ENCODE measurements at places on chromosomes 16 and 17.

DNA sequence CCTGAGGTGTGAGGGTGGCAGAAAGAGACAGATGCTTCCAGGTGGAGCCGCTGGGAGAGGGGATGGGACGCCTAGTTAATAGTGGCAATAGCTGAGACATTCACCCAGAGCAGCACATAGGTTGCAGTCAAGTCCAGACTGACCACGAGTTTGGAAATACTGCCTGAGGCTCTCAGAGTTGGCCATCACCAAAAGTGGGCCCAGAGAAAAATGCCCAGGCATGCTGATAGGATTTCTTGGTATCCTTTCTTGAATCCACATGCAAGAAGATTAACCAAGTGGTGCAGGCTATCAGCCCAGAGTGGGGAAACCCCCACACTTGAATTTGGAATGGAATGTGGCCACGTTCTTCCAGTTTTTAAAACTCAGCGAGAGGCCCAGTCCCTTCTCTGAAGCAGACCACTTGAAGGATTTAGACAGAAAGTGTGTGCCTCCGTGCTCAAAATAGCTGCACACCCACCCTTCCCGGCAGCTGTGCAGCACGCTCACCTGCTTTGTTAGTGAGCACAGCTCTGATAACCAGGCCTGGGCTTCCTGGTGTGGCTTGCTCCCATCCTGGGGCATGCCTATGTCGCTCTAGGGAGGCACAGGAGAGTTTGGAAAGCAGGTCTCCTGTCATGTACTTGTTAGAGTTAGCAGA is 35.7 kb downstream of the PLD6 start:
- no peak for DNase-seq

GRCh38 chr16:57637020-57637419 is 8.6 kb downstream of the ADGRG1 start:
- no peak for DNase-seq

DNA sequence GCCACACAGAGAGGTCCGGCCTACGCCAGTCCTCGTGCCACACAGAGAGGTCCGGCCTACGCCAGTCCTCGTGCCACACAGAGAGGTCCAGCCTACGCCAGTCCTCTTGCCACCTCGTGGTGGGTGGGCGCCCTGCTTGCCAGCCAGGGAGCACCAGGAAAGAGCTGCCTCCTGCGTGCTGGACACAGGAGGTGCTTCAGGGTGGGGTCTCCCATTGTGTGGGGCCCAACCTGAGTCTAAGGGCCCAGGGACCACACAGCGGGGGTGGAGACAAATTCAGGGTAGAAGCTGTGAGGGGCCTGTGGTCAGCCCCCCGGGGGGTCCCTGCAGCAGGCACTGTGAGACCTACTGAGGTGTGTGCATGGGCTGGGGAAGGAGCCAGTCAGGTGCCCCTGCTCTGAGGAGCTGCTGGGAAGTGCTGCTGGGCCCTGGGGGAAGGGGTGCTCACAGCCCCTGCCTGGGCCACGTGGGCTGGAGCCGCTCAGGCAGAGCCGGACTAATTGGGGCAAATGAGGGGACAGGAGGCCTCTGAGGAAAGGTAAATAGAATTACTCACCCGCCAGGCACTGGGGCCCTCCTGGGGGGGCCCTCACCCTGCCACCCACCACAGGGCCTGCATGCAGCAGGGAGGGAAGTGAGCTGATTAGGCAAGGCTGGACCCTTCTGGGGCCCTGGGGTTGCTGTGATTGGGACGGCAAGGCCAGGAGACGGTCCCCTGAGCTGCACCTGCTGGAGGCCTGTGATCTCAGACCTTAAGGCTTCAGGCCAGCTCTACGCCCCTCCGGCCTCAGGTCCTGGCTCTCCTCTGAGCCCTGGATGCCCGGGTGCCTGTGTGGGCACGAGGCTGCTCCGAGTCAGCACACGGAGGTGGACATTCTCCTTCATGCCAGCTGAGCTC is 11.0 kb downstream of the GCGR start:
- no peak for DNase-seq

DNA sequence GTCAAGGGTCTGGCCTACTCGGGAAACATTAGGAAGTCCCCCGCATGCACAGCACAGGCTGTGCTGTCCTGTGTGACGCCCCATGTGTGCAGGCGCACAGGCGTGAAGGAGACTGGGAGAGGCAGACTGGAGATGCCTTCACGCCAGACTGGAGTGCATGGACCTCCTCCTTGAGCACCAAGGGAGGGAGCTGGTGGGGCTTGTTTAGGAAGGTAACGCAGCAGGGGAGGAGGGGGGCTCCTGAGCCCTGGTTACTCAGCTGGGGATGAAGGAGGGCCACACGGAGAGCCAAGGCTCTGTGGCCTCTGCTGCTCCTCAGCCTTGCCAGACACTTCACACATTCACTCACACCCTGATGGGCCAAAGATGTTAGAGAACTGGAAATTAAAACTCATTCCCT is 7.7 kb downstream of the HSDL1 start:
- DNase-seq, result no peak

DNA sequence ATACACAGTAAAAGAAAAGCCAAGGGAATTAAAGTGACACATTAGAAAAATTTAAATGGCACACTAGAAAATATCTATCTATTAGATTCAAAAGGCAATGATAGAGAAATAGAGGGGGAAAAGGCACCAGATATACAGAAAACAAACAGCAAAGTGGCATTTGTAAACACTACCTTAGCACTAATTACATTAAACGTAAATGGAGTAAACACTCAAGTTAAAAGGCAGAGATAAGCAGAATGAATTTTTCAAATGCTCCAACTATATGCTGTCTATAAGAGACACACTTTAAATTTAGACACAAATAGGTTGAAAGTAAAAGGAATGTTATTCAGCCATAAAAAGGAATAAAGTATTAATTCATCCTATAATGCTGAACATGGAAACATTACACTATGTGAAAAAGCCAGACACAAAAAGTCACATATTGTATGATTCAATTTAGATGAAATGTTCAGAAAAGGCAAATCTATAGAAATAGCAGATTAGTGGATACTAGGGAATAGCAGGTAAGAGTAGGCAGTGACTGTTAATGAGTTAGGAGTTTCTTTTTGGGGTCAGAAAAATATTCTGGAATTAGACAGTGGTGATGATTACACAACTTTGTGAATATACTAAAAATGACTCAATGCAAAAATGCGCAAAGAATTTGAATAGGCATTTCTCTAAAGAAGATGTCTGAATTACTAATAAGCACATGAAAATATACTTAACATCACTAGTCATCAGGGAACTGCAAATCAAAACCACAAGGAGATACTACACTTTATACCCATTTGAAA is 92.4 kb downstream of the BRIP1 start:
- no peak for DNase-seq

- no peak for DNase-seq
Measured at GRCh38 chr17:75090871-75091854, 3.4 kb downstream of the SLC16A5 start.

GRCh38 chr17:38603786-38604478 is 1.8 kb downstream of the SRCIN1 start:
- no peak for DNase-seq

DNA sequence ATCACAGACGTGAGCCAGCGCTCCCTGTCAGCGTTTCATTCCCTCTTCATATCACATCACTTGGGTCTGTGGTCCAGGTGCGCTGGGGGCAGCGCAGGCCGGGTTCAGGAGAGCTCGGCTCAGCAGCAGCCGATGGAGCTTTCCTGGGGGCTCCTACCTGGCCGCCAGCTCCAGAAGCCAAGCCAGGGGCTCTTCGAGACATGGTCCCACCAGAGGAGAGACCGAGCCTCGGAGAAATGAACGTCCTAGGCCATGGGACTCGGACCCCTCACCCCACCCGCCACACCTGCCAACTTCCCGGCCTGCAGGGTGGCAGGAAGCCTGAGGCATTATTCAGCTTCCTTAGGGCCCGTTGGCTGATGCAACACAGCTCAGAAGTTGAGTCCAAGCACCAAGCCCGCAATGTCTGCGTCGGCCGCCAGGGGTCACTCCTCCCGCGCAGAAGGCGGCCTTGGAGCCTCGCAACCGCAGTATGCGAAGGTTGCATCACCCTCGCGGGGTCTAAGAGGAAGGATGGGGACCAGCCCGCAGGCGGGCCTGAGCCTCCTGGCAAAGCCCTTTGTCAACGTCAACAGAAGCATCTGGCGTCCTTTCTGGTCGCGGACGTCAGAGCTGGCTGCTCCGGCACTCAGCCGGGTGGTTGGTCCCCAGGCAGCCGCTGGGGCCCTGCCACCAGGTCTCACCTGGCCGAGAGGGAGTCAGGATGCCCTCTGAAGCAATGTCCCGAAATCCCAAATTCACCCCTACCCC is 13.2 kb upstream of the KLHDC4 start:
- DNase-seq, result peak; percentile 98

DNA sequence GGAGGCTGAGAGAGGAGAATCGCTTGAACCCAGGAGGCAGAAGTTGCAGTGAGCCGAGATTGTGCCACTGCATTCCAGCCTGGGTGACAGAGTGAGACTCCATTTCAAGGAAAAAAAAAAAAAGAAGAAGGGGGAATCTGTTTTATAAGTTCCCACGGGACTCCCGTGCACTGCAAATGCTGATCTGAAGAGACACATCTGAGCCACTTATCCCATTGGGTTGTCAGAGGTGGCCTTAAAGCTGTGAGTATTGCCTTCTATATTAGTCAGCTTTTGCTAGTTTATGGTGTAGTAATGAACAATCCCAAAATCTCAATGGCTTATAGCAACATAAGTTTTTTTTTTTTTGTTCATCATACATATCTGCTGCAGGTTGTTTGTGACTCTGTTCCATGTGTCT is 82.8 kb downstream of the MRM1 start:
- DNase-seq, result no peak

DNA sequence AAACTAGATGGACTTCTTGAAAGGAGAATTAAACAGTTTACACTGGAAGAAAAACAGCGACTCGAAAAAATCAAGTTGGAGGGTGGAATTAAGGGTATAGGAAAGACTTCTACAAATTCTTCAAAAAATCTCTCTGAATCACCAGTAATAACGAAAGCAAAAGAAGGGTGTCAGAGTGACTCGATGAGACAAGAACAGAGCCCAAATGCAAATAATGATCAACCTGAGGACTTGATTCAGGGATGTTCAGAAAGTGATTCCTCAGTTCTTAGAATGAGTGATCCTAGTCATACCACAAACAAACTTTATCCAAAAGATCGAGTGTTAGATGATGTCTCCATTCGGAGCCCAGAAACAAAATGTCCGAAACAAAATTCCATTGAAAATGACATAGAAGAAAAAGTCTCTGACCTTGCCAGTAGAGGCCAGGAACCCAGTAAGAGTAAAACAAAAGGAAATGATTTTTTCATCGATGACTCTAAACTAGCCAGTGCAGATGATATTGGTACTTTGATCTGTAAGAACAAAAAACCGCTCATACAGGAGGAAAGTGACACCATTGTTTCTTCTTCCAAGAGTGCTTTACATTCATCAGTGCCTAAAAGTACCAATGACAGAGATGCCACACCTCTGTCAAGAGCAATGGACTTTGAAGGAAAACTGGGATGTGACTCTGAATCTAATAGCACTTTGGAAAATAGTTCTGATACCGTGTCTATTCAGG is 85.0 kb downstream of the C17orf58 start:
- no peak for DNase-seq

DNA sequence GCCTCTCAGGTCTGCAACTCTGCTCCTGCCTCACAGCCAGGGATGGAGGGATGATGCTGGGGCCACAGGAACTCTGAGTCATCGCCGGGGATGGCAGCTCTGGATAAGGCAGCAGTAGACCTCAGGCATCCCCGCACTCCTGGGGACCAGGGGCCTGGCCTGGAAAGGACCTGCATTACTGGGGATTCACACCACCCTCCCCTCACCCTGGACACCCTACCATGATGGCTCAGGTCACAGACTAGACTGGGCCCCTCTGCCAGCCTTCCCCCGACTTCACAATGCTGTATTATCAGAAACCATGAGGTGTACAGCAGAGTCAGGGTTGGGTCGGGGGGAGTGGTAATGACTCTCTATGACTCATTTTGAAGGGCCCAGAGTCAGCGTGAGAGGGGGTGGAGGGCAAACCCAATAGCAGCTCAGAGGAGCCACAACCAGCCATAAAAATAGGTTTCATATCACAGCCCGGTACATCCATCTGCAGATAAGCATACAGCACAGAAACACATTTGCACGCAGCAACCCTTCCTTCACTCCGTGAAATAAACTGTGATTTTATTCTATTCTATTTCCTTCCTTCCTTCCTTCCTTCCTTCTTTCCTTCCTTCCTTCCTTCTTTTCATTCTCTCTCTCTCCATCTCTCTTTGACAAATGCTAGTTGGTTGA is 28.8 kb downstream of the DYNLRB2 start:
- DNase-seq, result peak; percentile 91

- DNase-seq, result no peak
Measured at GRCh38 chr16:66925322-66925840, at the start of gene RRAD. Gene RRAD (minus strand): TSS chr16:66925535. CDS start chr16:66925179, 356 bp downstream.

DNA sequence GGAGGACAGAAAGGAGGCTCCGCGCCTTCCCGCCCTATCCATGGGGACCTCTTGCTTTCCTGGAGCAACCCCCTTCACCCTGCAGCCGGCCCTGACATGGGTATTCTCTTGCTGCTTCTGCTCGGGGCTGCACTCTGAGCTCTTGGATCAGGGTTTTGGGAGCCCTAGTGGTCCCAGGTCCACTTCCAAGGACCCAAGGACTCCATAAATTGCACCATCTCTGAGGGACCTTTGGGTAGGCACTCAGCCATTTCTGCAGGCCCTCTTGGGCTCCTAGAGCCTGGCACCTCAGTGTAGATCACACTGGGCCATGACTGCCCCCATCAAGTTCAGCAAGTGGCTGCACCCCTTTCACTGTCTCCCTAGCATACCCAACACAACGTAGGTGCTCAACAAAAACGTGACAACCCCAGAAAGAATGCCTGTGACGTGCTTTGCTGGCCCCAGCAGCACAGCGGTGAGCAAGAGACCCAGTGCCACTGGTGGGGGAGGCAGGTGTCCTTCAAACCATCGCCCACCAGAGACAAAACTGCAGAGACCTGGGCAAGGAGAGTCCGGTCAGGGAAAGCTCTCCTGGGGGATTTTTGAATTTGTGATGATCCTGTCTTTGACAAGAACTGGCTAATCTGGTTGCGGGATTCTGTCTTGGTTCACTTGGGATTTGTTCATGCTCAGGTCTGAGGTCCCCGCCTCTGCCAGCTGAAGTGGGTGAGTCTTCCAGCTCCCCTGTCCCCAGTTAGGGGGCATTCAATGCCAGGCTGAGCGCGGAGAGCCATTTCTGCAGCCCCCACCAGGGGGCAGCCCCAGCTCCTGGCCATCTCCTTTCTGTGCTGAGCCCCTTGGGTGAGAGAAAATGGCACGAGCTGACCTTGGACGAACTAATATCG is 2.5 kb upstream of the RAB11FIP4 start:
- peak; percentile 51 for DNase-seq

DNA sequence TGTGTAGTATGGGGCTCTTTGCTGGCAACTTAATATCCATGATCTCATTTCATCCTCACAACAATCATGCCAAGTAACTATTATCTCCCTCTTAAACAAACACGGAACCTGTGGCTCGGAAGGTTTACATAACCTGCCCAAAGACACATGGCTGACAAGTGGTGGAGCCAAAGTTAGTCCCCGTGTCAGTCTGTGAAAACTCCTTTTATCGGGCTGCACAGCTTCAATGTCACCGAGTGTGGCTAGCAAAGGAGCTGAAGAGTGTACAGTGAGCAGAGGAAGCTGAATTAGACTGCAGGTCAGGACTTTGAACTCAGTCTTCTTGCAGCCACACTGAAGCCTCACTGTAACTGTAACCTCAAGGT is 80.3 kb downstream of the PARN start:
- no peak for DNase-seq

DNA sequence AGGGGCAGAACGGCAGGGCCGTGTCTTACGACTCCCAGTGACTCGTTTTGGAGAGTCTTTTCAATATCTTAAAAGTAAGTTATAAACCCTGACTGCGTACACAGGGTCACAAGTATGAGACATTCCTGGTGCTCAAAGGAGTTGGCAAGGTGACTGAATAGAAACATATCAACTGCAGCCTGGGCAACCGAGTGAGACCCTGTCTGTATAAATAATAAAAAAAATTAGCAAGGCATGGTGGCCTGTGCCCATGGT is 83.3 kb downstream of the PGS1 start:
- DNase-seq, result no peak
